ENCODE measurements at places on chromosomes 1 and 21.

DNA sequence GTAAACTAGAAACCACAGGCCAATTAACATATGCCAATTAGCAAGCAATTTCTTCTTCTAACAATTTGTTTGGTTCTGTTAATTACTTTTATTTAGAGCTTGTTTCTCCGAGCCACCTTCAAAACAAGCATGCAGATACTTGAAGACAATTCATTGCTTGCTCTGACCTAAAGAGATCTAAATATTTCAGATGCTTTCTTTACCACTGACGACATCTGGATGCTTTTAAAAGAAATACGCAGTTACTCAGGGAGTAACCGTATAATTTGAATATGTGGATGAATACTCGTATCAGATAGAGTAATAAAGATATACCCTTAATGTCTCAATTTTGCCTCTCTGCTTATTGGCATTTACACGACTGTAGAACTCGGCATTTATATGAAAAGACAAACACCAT, 390.0 kb downstream of the DISC1 start:
- DNase-seq: no peak

- DNase-seq: no peak
Observed at GRCh38 chr1:106584107-106584506, 472.4 kb upstream of the PRMT6 start.

- DNase-seq: no peak
Observed at GRCh38 chr1:157178490-157178889, 40.3 kb upstream of the ETV3 start.

GRCh38 chr1:52186449-52186848, 44.6 kb downstream of the ZFYVE9 start:
- DNase-seq: no peak

- DNase-seq: no peak
Observed at GRCh38 chr1:79903321-79903720, 896.8 kb upstream of the ADGRL4 start.

DNA sequence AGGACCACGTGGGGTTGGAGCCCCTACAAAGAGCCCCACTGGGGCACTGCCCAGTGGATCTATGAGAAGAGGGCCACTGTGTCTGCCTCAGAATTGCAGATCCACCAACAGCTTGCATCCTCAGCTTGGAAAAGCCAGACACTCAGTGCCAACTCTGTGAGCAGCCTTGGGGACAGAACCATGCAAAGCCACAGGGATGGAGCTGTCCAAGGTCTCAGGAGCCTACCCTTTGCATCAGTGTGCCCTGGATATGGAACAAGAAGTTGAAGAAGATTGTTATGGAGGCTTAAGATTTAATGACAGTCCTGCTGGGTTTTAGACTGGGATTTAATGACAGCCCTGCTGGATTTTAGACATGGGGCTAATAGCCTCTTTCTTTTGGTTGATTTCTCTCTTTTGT, 1670.9 kb downstream of the PLA2G4A start:
- DNase-seq: no peak

DNA sequence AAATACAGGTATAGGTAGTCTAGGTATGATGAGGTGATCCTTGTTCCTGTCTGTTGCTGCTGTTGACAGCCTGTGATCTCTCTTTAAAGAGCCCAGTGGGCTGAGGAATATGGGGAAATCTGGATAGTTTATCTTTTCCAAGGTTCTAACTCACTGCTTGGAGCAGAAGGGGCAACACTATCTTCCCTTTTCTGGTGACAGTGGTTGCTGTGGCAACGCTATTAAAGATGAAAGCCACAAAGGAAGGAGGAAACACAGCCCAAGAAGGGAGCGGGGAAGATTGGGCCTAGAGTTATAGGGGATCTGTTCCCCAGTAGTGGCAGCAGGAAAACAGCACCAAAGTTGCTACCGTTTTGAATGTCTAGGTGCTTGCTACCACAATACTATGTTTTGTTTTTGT, 8.8 kb downstream of the PCP4L1 start:
- DNase-seq: no peak

- DNase-seq: no peak
Observed at GRCh38 chr1:110164725-110165350, 14.5 kb downstream of the SLC6A17 start.

- peak; percentile 42 for DNase-seq
Observed at GRCh38 chr21:41768437-41769042, 1.7 kb upstream of the RIPK4 start.

GRCh38 chr1:27660300-27660835, 11.6 kb downstream of the IFI6 start:
- DNase-seq: no peak

DNA sequence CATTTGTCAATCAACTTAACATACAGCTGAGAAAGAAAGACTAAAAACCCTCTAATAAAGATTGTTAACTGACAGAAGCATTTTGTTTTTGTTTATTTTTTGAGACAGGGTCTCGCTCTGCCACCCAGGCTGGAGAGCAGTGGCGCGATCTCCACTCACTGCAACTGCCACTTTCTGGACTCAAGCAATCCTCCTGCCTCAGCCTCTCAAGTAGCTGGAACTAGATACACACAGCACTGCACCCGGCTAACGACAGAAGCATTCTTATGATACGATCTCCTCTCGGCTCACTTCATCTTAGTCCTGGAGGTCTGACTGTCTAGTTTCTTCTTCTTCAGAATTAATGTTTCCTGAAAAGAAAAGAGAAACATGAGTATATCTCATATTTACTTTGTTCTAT, 23.5 kb downstream of the RSPH1 start:
- DNase-seq: no peak

DNA sequence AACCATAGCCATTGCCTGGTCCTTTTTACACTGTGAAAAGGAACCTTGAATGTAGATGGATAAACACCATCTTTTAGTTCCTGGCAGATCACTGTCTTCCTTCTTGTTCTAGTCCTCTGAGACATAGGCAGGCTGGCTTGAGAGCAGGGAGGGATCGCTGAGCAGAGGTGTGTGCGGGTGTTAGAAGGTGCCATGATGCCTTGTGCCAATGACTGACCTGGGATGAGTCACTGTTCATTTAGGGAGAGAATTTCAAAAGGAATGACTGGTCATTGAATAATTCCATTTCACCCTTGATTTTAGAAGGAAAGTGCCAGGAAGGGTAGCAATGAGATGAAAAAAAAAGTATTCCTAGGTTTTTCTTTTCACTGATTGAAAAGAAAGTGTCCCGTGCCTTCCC, 383.9 kb downstream of the KIF26B start:
- DNase-seq: no peak

- DNase-seq: no peak
Observed at GRCh38 chr1:78171736-78172590, 126.2 kb downstream of the GIPC2 start.

GRCh38 chr1:236516929-236517704, 6.7 kb upstream of the LGALS8 start:
- no peak for DNase-seq

DNA sequence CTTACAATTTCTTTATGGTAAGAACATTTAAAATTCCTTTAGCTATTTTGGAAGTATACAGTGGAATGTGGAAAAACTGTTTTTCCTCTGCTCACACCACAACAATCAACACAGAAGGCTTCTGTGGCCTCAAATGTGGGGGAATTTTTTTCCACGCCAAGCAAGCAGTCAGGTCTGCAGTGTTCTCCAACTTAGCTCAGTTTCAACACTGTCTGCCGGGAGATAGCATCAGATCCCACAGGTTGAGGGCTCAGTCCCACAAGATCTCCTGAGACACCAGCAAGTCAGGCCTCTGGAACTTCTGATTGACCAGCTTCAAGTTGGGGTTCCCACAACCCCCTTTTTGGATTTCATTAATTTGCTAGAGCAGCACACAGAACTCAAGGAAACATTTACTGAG, 50.3 kb downstream of the PTBP2 start:
- DNase-seq: no peak

DNA sequence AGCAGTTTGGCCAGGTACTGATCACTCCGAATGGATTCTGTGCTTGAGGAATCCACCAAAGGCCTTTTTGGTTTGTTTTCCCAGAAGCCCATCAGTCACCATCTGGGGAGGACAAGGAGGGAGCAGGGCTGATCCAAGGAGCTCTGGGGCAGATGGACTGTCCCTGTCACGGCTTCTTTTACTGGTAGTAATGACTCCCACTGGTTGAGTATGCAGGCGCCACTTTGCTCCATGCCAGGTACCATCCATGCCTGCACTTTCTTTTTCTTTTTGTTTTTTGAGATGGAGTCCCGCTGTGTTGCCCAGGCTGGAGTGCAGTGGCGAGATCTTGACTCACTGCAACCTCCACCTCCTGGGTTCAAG, 101.7 kb downstream of the UBIAD1 start:
- no peak for DNase-seq

DNA sequence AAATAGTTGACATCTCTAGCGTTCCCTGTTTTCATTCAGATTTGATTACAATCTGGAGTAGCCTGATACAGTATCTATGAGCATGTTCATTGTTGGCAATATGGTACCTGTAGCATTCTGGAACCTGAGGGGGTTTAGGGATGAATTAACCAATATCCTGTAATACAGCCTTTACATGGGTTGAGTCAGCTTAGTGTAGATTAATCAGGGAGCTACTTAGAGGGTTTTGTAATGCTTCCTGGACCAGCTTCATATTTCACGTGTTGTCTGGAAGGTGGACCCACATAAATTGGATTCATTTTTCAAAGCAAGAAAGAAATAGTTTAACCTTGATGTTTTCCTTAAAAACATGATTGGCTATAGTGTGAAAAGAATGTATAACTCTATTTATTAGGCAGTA, 3.6 kb downstream of the OTUD3 start:
- DNase-seq: no peak

GRCh38 chr21:26072666-26073615, 97.6 kb downstream of the APP start:
- DNase-seq: no peak

DNA sequence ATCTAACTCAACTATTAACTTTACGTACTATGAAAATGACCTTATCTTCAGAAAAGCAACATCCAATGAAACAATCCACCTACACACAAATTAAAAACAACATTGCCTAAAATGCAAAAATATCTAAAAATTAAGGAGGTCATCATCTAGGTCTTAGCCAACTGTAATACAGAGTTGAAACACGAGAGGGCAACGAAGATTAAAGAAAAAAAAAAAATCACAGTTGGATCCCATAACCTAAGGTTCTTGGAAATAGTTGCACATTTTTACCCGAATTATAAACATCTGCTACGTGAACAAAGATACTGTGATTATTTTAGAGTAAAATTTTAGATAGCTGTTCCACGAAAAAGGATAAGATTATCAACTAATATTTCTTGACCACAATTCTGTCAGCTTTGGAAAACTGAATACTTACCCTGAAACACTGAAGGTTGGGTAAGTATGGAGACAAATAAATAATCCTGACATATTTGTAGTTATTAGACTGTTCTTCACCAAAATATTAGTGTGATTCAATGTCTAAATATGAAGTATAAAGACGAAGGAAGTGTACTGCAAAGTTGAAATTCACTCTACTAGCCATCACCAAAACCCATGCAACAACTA, 88.0 kb upstream of the AK4 start:
- peak; percentile 63 for DNase-seq

DNA sequence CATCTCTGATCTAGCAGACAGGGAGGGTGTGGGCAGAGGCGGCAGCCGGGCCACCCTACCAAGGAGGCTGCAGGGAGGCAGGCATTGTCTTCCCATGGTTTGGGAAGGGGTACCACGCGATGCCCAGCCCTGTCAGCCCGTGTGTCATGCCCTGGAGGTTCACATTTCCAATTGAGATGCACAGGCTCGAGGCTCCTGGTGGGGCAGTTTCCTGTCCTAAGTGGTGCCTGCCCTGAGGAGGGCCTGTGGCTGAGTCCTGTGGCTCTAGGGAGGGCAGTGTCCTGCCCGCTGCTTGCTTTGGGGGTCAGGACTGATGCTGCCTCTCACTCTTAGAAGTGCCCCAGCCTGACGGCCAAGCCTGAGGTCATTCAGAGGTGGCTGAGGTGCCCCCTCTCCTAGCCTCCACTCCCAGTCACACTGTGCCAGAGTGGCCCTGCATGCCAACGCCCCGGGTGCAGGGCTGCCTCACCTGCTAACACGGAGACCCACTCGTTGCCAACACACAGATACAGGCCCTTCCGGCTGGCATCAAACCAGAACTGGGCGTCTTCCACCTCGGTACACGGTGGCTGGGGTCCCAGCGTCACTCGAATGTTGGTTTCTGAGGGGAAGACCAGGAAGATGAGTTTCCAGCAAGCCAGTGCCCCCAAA, 11.9 kb downstream of the KRTAP10-1 start:
- DNase-seq: no peak

GRCh38 chr21:21283810-21284209, 285.6 kb downstream of the NCAM2 start:
- no peak for DNase-seq

DNA sequence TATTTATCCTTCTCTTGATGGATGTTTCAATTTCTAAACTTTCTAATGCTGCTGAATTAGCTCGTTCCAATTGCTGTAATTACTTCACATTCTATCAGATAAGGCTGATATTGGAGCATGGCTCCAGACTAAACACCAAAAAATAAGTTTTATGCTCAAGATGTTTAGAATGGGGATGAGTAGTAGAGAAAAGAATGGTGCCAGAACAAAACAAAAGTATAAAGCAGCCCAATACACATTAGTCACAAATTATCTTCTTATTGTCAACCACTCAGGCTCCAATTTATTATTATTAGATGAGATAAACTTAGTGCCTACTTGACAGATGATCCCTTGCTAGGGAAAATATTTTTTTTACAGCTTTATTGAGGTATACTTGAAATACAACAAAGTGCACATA, 21.8 kb downstream of the ATPAF1 start:
- DNase-seq: no peak

DNA sequence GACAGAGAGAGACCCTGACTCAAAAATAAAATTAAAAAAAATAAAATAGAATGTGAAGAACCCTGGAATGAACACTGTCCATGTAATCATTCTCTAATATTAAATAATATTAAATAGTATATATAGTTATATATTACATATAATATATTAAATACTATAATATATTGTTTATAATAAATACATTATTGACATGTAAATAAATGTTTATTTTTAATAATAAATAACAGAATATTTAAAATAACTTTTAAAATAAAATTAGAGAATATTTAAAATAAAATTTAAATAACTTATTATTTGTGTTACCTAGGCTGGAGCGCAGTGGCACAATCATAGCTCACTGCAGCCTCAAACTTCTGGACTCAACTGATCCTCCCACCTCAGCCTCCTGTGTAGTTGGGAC, 32.1 kb downstream of the TRAF5 start:
- DNase-seq: no peak

DNA sequence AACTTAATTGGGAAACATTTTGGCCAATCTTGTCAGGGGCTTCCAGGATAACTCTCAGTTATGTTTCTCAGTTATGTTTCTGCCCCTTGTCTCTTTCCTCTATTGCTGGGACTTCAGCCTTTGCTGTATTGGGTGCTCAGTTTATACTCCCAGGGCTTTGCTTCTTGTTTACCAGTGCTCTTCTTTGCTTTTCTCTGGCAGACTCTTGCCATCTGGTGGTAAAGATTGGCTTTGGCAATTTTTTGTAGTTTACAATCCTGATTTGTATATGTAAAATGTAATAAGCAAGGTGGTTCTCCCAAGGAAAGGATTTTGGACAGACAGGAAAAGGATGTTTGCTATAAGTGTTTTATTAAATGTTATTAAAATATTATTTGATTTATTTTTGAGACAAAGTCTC, 37.9 kb downstream of the FABP3 start:
- DNase-seq: peak; percentile 80

GRCh38 chr1:94105957-94106529, 14.9 kb downstream of the ABCA4 start:
- DNase-seq: no peak

- DNase-seq: no peak
Observed at GRCh38 chr1:224671076-224671475, 55.0 kb downstream of the CNIH3 start.

- no peak for DNase-seq
Observed at GRCh38 chr1:101043776-101044175, 18.2 kb upstream of the DPH5 start.
